ENCODE measurements at places on chromosomes 13 and 19. TPM values are rescaled to one million over a fixed set of nuclear protein-coding genes. Genes with fewer than 3 reads are reported as not detected.

- ATAC-seq, result no peak
Observed at GRCh38 chr19:35373492-35373891, 2.6 kb downstream of the GPR42 start.

GRCh38 chr19:48674216-48674809 is 1.5 kb upstream of the NTN5 start:
- no peak for ATAC-seq

- ATAC-seq, result no peak
Observed at GRCh38 chr13:113937073-113937472, 36.8 kb downstream of the C13orf46 start.

GRCh38 chr19:41870401-41870873 is 6.6 kb upstream of the CD79A start:
- peak; percentile 54 for ATAC-seq

Gene C13orf46
- 1.3 TPM for total RNA-seq

Gene PRODH2
- not detected for total RNA-seq

Measured in activated T-helper 17 cell treated with anti-CD3 and anti-CD28 coated beads, Interleukin-2, amount 50 U/mL, for 72 hours (primary cell).